ENCODE measurements at places on chromosomes 7 and 10.

- no peak for DNase-seq
Measured at GRCh38 chr10:69049566-69049961, 38.3 kb upstream of the SRGN start.

GRCh38 chr7:471866-472639 is 47.6 kb downstream of the PDGFA start:
- peak; percentile 98 for DNase-seq

DNA sequence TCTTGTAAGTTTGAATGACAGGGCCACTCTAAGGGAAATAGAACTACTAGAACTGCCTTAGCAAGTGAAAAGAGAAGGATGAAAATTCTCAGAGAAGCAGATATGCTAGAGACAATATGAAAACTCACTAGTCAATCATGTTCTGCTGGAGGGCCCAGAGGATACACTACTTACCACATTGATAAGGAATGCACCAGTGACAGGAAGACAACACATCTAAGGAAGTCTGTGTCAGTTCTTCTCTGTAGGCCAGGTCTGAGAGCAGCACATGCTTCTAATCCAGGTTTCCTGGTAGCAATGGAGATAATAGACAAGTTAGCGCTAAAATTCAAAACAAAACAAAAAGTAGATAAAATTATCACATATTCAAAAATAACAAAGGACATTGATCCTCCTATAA is 235.2 kb upstream of the AKR1E2 start:
- no peak for DNase-seq

DNA sequence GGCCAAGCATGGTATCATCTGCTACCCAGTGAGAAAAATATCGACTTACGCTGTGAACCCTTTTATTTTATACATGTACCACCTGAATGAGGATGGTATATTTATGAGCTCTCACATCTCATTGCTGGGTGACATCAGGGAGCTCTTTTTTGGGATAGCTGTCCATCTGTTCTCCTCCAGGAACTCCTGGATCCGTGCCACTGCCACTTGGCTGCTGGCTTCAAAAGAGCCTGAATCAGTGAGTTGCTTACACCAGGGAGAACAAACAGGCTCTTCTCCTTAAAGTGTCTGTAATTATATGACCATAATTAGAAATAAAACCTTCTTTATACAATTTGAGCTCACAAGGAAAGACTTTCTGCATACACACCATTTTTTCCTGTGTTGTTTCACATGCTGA is 106.2 kb downstream of the KAT6B start:
- no peak for DNase-seq

GRCh38 chr7:38840736-38841460 is 68.1 kb downstream of the VPS41 start:
- DNase-seq = peak; percentile 86

DNA sequence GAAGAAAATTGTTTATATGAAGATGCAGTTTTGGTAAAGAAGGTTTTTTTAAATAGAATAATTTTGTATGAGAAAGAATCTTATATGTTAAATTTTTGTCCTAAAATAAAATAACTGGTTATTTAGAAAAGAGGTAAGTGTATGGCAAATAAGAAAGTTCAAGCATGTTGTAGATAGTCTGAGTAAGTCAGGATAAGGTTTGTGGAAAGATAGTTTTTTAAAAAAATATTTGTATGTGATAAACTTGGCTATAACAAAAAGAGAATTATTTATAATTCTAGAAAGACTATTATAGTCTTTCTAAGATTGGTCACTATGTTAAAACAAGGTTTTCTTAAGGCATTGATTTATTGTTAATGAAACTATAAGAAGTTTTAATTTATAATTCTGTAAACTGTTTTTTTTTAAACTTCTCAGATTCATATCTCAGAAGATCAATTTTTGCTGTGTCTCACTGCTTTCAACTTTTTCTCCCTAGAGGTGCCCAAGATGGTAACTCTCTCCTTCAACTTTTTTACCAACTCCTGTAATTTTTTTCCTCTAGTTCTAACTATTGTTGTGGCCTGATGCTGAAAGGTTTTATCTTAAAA is 698.6 kb downstream of the CCSER2 start:
- no peak for DNase-seq

- no peak for DNase-seq
Measured at GRCh38 chr7:156024201-156024600, 211.9 kb upstream of the SHH start.

DNA sequence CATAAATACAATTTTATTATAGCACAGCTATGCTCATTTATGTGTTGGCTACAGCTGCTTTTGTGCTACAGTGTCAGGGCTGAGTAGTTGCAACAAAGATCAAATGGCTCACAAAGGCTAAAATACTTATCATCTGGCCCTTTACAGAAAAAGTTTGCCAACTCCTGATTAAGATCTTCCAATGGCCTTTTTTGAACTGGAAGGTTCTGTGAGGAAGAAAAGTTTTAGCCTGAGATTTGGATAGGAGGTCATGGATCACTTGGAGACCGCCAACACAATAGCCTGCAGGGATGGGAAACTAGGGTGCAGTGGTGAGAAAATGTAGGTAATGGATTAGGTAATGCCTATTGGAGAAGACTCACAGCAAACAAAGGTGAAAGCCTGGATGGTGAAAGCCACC is 169.8 kb downstream of the NOC3L start:
- DNase-seq = peak; percentile 28

DNA sequence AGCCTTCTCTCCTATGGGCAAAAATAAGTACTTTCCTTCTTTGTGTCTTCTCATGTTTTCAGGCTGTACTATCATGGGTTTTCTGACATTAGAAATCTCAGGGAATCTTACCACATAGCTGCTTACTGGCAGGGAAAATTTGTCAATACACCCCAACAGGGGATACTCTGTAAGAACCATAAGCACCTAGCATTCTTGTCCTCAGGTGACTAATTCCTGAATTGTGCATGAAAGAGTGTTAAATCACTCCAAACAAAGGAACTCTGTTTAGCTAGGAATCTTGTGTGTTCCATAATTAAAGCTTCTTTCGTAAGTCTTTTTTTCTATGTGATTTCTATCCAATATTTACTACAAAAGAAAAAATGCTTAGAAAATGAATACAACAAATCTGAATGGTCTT is 206.7 kb upstream of the POT1 start:
- no peak for DNase-seq

- peak; percentile 25 for DNase-seq
Measured at GRCh38 chr7:44796034-44796503, 412 bp upstream of the PPIA start.

DNA sequence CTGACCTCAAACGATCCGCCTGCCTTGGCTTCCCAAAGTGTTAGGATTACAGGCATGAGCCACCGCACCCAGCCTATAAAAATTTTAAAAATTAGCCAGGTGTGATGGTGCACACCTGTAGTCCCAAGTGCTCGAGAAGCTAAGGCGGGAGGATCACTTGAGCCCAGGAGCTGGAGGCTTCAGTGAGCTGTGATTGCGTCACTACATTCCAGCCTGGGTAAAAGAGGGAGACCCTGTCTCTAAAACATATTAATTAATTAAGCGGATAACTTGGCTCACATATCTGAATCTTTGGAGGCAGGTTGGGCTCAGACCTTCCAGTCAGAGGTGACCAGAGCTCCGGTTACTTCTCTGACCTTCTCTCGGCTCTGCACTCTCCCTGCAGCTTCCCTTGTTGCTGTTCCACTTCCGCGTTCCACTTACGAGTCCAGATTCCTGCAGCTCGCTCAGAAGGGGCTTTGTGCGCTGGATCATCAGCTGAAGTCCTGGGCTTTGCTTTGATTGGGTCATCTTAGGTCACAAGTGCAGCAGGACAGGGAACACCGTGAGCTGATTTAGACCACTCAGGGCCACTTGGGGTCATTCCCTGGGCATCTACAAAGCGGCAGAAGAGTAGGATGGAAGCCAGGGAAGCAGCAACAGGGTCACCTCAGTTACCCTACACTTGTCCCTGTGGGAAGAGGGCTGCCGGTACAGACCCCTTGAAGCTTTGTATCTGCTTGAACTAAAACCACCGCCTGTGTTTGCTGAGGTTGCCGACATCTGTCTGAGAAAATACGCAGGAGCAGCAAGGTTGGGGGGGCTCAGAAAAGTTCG is 2.0 kb upstream of the ARPC1B start:
- DNase-seq = no peak

DNA sequence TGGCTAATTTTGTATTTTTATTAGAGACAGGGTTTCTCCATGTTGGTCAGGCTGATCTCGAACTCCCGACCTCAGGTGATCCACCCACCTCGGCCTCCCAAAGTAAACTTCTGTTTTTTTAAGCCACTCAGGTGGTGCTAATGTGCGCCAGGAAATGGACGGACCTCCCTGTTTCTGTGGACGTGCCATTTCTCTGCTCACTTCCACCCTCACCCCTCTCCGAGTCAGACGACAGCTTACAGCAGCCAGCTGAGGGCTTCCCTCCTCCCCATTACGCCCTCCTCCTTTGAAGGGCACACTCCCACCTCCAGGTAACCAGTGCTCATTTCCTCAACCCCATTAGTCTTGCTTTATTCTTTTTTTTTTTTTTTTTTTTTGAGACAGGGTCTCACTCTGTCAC is 41.7 kb upstream of the EZH2 start:
- no peak for DNase-seq

DNA sequence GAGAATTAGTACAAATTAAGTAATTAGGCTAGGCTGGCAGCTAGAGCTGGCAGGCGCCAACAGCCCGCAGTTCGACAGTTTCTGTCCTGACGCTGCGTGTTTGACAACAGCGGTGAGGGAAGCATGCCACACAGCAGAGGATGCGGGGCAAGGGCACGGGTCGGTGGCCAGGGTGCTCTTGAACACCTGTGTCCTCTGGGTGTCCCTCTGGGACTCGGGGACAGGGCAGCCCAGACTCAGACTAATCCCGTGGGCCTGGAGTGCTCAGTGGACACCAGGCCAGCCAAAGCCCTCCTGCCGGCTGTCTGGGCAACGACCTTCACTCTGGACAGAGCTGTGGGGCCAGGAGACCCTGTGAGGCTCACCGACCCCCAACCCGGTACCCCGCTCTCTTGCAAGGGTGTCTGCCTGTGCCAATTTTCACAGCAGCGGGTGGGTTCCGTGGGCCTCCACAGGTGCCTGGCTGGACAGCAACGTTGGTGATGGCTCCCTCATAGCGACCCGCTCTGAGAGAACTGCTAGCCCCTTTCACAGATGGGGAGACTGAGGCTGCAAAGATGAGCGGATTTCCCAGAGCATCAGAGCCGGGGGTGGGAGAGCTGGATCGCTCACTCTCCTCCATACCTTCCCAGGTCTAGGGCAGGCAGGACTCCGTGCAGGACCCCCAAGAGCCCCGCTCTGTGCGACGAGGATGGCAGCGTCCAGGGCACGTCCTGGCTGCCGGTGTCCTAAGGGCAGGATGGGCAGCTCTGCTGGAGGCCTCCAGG is 48.5 kb downstream of the FOXL3 start:
- no peak for DNase-seq

DNA sequence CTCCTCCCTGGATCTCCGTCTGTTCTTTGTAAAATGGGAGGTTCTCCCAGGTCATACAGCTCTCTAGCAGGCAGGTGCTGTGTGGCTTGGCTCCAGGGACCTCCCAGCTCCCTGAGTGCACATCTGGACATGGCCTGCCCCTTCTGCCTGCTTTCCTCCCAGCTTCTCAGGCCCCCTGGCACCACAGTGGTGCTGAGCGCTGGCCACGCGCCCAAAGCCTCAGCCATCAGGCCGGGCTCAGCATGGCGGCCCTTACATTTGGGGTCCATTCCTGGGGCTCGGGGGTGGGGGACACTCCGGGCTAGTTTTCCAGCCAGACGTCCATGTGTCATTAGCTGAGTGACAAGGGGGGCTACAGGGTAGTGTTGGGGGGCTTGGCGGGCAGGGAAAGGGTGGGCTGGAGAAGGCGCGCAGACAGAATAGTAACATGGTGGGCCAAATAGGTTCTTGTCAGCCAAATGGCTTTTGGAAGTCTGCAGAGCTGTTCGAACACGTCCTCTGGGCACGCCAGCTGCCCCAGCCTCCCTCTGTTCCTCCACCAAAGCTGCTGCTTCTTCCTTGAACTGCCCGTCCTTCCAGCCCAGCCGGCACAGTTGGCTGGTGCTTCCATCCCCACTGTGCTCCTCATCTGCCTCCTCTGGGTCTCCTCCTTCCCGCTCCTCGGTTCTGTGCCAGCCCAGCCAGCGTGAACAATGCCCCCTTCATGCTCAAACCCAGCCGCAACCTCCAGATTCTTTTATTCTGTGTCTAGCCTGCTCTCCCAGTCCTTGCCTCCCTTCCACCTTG is 65.9 kb downstream of the GOLGA7B start:
- no peak for DNase-seq

GRCh38 chr10:122021828-122022227 is 32.9 kb downstream of the TACC2 start:
- no peak for DNase-seq

DNA sequence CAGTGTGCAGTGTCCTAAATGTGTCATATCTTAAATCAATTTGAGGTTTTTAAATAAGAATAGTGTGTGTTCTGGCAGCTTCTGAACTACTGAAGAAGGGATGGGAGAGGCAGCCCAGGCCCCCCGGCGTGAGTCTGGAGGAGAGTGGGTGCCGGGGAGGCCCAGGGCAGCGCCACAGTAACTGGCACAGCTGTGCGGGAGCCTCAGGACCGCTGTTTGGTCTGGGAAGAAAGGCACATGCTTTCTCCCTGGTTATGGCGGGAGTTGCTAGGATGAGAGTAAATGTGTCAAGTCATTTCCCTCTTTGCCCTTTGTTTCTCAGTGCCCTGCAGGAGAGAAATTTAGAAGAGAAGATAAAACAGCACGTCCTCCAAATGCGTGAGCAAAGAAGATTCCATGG is 31.9 kb upstream of the PWWP2B start:
- no peak for DNase-seq

DNA sequence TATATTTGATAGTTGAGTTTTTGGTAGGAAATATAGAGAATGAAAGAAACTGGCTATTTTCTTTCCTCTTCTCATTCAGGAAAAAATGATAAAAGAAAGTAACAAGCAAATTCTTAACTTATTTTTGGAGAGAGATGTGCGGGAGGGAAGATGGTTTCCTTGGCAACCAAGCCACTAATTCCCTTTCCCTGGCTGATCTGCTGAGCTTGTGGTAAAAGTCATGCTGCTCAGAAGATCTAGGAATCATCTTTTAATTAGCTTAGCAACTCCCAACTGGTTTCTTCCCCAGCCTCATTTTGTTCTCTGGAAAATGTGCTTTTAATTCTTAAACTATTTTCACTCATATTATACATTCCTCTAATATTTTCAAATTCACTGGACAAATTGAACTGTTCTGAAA is 11.8 kb downstream of the UROS start:
- DNase-seq = no peak

GRCh38 chr7:106646256-106646655 is 14.7 kb downstream of the CCDC71L start:
- DNase-seq = no peak

GRCh38 chr7:73885975-73886798 is 25.2 kb downstream of the TMEM270 start:
- DNase-seq = peak; percentile 71

GRCh38 chr10:77649333-77650331 is 12.0 kb upstream of the KCNMA1 start:
- no peak for DNase-seq
